Right ventricle myocardium inferior (tissue), 1 donor: ENCODE measurements at places on chromosomes 2 and 18. TPM values are rescaled to one million over a fixed set of nuclear protein-coding genes. Genes with fewer than 3 reads are reported as not detected.

Gene THSD7B
- total RNA-seq, result 0.27 TPM

Gene KCNK3
- total RNA-seq, result 4.5 TPM

Gene GALNT3
- total RNA-seq, result not detected

Gene PLEKHB2
- 30.8 TPM for total RNA-seq

Gene AGXT
- total RNA-seq, result not detected

Gene DYSF
- 57.8 TPM for total RNA-seq

Gene TRIM54
- 282 TPM for total RNA-seq

Gene MC5R
- not detected for total RNA-seq

Gene RESP18
- total RNA-seq, result not detected

Gene SPC25
- 0.60 TPM for total RNA-seq

Gene CENPA
- 0.65 TPM for total RNA-seq

Gene TMEM182
- 175 TPM for total RNA-seq

Gene C2orf78
- not detected for total RNA-seq

Gene ALK
- total RNA-seq, result 0.08 TPM

Gene EFEMP1
- total RNA-seq, result 75.9 TPM

Gene IL36RN
- total RNA-seq, result not detected

Gene CKAP2L
- 1.3 TPM for total RNA-seq

Gene ADCYAP1
- not detected for total RNA-seq

Gene KCNG2
- total RNA-seq, result not detected

Gene CRYGD
- total RNA-seq, result not detected

Gene EGR4
- total RNA-seq, result not detected

Gene CD28
- 0.78 TPM for total RNA-seq

Gene TEKT4
- 0.16 TPM for total RNA-seq

Gene COBLL1
- total RNA-seq, result 15.2 TPM

Gene EIPR1
- 10.2 TPM for total RNA-seq

Gene EHD3
- total RNA-seq, result 27.9 TPM

Gene HOXD1
- total RNA-seq, result not detected

Gene IL1RL1
- total RNA-seq, result 1.7 TPM

Gene CCDC195
- not detected for total RNA-seq

Gene PLCD4
- 0.43 TPM for total RNA-seq

Gene CMPK2
- total RNA-seq, result 3.4 TPM

Gene POMC
- total RNA-seq, result 9.1 TPM

Gene ITGAV
- 139 TPM for total RNA-seq

Gene RGPD4
- total RNA-seq, result 0.05 TPM

Gene BOLL
- total RNA-seq, result not detected
